ENCODE measurements at places on chromosomes 1 and 21.

DNA sequence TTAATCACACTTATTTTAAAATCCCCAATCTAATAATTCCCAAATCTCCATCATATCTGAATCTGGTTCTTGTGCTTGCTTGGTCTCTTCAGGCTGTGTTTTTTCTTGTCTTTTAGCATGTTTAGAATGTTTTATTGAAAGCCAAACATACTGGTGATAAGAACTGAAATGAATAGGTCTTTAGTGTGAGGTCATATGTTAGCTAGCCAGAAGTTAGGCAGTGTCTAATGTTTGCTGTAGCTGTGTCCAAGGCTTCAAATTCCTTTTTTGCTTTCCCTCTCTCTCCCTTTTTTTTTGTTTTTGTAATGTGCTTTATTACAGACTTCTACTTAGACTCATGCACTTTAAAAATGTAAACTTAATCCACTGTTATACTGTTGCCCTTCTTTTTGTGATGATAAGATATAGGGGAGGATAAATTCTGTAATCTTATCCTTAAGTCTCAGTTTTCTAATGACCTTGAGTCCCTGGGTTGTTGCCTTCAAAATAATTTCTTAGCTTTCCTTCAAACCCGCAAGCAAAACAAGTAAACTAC lies 725.1 kb downstream of the BRINP3 start:
- no peak for DNase-seq

GRCh38 chr1:31423418-31423947 lies 10.5 kb downstream of the SERINC2 start:
- no peak for DNase-seq

- DNase-seq = no peak
These were observed 19.3 kb upstream of the LBR start for GRCh38 chr1:225446981-225447615.

DNA sequence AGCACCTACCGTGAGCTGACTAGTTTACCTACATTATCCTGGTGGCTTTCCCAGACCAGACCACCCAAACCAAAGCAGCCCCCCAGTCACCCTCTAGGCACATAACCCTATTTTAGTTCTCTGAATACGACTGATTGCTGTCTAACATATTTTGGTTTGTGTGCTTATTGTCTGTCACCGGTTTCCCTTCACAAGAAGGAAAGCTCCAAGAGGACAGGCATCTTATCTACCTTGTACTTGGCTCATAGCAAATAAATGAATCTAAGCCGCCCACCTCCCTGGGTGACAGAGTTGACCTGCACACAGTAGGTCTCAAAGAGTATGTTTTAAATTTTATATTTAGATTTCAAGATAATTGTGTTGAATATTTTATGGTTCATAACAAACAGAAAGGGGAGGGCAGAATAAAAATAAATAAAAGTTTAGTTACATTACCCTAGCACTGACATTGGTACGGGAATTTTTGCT lies 904 bp upstream of the PRDX6 start:
- DNase-seq = no peak

- DNase-seq = no peak
These were observed 38.0 kb downstream of the PLPP3 start for GRCh38 chr1:56541408-56541807.

DNA sequence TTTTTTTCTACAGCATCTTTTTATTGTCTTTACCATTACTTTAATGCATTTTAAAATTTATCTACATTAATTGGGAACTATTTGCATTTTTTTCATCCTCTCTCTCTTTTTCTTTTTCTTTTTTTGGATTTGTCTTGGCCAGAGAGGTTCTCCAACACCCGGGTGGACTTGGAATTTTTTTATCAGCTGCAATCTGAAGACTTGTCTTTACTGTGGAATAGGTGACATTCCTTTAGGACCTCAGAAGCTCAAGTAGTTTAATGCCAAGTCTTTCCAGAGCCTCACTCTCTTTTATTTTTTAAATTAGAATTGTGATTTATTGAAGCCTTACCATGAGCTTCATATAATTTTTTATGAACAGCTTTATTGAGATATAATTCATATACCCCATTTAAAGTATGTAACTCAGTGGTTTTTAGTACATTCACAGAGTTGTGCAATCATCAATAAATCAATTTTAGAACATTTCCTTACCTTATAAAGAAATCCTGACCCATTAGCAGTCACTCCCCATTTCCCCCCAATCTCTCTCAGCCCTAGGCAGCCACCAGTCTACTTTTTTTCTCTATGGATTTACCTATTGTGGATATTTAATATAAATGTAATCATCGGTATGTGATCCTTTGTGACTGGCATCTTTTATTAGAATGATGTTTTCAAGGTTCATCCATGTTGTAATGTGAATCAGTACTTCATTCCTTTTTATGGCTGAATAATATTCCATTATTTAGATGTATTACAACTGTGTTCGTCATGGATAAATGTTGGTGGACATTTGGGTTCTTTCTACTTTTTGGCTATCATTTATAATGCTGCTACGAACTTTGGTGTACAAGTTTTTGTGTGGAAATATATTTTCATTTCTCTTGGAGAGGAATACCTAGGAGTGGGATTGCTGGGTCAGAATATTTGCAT lies 6.2 kb downstream of the TUFT1 start:
- no peak for DNase-seq

- no peak for DNase-seq
These were observed 50.5 kb upstream of the GFI1 start for GRCh38 chr1:92536980-92537884.

- no peak for DNase-seq
These were observed 160.7 kb downstream of the SDCCAG8 start for GRCh38 chr1:243416495-243416894.

DNA sequence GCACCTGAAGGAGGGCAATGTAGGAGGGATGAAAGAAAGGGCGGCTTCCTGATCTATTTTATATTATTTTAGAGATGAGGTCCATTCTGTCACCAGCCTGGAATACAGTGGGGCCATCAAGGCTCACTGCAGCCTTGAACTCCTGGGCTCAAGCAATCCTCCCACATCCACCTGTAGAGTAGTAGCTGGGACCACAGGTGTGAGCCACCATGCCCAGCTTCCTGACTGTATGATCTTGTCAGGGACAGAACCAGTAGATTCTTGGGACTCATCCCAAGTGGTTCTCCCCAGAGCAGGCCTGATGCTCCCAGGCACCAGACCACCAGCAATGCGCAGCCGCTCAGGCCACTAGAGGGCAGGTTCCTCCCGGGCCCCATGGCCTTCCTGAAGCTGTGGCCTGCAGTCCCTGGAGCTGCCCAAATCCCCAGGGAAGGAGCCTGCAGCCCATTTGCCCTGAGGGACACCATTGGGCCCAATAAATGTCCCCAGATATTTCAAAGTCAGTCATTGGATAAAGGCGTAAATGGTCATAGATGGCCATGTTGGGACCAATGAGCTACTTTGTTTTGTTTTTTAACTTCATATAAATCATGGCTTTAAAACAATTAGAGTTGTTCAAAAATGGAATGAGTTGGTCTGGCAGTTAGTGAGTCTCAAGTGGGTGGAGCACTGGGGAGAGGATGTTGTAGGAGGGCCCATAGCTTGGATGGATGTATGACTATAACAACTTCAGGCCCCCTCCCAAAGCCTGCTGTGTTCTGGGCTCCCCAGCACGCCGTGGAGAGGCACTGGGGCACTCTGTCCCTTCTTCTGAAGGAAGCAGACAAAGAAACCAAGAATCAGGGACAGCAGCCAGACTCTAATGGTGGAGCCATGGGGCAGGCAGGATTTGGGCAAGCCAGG lies 44.7 kb upstream of the GOLT1A start:
- DNase-seq = peak; percentile 47

DNA sequence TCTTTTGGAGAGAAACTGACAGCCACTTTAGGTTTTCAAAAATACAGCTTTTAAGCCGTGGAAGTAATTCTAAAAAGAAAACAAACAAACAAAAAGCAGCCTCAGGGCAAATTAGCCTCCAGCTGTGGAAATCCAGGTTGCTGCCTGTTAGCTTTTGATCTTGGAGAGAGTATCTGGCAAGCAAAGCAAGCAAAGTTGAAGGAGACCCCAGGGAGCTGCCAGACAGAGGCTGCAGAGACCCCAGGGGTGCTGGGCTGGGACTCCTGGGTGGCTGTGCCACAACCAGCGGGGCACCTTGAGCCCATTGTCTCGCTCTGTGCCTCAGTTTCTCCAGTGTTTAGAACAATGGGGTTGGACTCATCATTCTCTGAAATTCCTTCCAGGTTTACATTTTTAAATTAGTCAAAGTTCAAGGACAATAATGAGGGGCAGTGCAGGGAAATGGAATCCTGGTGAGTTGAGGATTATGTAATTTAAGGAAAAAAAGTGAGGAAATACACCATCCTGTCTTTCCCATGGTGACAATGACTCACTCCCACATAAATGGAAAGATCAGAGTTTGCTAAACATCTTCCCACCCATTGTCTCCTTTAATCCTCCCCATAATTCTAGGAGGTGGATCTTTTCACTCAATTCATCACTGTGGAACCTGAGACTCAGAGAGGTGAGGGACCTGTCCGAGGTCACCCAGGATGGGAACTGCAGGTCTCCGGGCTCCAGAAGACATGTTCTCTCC lies 480.5 kb downstream of the MATN1 start:
- DNase-seq = no peak
